ENCODE measurements at places on chromosomes 1 and 21.

DNA sequence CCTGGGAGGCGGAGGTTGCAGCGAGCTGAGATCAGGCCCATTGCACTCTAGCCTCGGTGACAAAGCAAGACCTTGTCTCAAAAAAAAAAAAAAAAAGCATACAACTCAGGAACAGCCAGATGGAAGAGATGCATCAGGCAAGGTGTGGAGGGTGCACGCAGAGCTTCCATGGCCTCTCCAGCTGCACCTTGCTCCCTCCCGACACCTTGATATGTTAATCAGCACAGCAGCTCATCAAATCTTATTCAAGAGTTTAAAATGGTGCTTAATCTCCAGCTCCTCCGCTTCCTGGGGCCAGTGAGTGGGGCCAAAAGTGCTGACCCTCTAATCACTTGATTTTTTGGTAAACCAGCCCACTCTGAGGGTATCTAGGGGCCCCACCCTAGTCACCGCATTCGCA, 29.3 kb upstream of the FAM89A start:
- no peak for DNase-seq

DNA sequence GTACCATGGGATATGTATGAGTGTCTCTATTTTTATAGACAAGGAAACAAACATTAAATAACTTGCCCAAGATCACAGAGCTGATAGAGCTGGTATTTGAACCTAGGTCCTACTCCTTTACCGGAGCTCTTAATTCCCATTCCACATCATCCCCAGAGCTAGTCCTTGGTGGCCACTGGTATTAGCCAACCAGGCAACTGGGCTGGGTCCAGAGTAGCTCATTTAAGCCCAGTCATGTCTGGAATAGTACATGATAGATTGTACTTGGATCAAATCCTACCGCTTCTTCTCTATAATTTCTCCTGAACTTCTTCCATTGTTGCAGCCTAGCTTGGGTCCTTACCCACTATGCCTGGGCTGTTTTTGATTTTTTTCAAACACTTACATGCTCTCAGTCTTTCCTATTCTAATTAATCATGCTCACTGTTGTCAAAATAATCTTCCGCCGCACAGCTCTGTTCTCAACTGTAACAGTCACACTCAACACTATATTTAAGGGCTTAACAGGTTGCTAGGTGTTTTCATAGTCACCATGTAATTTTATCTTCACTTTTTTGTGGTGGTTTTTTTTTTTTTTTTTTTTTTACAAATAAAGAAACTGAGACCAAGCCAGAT, 80.2 kb downstream of the COLGALT2 start:
- no peak for DNase-seq

DNA sequence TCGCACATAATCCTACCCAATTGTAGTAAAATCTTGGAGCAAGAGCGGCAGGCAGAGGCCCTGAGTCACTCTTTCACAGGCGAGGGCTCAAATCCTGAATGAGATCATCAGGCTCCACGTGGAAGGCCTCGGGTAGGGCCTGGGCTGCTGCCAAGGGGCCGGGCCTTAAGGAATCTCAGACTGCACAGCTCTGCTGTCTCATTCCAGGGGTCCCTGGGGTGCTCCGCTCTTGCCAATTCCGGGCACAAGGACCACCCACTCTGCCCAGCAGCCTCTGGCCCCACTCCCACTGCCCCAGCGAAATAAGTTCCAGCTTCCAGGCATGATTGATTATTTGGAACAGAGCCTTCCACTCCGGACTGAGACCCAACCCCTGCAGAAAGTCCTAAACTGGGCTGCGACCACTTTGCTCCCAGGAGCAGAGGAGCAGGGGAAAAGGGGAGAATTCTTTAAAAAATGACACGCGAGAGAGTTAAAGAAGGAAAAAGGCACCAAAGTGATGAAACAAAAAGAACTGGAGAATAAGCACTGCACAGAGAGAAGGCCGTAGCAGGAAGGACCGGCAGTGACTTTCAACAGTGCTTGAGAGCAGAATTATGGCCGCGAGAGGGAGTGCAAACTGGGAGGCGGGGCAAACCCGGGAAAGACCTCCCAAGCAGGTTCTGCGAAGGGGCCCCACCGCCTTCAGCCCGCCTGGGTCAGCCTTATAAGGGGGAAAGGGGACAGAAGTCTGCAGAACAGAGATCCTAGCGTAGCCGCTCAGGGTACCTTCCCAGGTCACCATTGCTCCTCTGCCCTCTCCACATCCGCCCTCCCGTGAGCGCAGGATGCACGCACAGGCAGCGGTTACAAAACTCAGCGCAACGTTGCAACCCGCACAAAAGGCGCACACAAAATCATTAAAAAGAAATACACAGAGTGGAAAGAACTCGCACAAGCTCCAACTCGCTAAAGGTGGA, 2.0 kb downstream of the ADAMTS1 start:
- DNase-seq, result peak; percentile 90

DNA sequence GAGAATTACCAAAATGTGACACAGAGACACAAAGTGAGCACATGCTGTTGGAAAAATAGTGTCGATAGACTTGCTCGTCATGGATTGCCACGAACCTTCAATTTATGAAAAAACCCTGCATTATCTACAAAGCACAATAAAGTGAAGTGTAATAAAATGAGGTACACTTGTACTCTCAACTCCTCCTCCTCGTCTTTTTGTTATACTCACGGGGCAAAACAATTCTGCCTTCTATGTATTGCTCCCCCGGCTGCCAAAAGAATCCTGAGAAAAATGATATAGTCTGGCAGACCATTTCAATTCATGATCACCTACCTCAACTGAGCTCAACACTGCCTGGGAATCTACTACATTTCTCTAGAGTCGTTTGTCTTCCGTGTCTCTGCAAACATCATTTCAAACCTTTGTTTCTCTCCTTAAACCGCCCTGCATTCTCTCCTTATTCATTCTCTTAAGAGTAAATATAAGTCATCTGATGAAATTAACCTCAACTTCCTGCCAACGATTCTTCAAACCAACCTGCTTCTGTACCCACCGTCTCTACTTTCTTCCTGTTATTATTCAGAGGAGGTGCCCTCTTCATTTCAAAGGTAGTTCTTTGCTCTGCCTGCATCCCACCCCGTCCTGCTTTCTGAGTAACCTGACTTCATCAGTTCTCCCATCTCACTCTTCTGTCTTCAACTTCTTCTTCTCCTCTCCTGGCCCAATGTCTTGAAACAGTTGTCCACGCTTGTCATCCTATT, 12.9 kb upstream of the IL19 start:
- DNase-seq, result no peak

GRCh38 chr1:236281198-236281653, 532 bp downstream of the ERO1B start:
- peak; percentile 28 for DNase-seq
